Cerebellar nuclear complex (tissue), 1 donor: ENCODE measurements at places on chromosomes 5 and 9.
A peak's percentile ranks its signal among the peaks of the same experiment; 100 is the strongest.

GRCh38 chr9:30732060-30732459 lies 1652.4 kb upstream of the ACO1 start:
- DNase-seq, result no peak

GRCh38 chr9:101567725-101568350 lies 26.9 kb downstream of the PPP3R2 start:
- DNase-seq, result no peak

GRCh38 chr5:4348423-4348822 lies 752.8 kb downstream of the IRX1 start:
- no peak for DNase-seq

- no peak for DNase-seq
Observed at GRCh38 chr9:135791431-135792267, 89.7 kb downstream of the KCNT1 start.

GRCh38 chr5:168481330-168481788 lies 4.9 kb upstream of the RARS1 start:
- DNase-seq, result no peak

GRCh38 chr9:68871236-68871635 lies 142.7 kb downstream of the PRKACG start:
- DNase-seq, result no peak

GRCh38 chr5:7410936-7411511 lies 15.1 kb downstream of the ADCY2 start:
- no peak for DNase-seq

GRCh38 chr9:117643288-117643654 lies 60.9 kb upstream of the TLR4 start:
- DNase-seq, result peak; percentile 1

- DNase-seq, result no peak
Observed at GRCh38 chr5:128613766-128614165, 75.7 kb upstream of the FBN2 start.

DNA sequence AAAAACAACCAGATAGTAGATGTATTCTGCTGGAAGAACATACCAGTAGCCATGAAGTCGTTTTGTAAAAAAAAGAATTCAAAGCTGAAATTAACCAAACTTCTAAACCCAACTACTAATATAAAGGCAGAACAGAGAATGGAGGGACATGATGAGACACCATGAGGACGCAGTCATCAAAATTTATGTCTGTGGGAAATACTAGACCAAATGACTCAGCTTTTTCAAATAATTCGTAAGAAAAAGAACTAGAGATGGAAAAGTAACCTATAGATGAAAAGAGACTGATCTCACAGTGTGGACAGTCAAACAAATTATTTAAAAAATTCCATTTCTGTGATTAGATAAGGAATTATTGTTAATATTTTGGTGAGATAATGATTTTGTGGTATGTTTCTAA lies 10.3 kb downstream of the TTC23L start:
- no peak for DNase-seq

DNA sequence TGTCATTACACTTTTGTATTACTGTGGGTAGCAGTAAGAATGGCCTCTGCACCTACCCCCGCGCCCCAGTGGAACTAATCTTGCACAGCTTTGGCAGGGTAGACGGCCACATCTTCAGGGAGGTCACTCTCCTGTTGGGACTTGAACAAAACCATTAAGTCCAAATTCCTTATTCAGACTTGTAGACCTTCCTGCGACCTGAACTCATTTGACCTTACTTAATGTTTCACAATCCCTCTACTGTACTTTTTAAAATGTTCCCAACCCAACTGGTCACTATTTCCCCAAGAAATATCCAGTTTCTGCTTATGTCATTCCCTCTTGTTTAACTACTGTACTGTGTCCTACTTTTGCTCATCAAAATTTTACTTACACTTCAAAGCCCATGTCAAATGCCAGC lies 5.3 kb upstream of the FAM120AOS start:
- DNase-seq, result no peak

DNA sequence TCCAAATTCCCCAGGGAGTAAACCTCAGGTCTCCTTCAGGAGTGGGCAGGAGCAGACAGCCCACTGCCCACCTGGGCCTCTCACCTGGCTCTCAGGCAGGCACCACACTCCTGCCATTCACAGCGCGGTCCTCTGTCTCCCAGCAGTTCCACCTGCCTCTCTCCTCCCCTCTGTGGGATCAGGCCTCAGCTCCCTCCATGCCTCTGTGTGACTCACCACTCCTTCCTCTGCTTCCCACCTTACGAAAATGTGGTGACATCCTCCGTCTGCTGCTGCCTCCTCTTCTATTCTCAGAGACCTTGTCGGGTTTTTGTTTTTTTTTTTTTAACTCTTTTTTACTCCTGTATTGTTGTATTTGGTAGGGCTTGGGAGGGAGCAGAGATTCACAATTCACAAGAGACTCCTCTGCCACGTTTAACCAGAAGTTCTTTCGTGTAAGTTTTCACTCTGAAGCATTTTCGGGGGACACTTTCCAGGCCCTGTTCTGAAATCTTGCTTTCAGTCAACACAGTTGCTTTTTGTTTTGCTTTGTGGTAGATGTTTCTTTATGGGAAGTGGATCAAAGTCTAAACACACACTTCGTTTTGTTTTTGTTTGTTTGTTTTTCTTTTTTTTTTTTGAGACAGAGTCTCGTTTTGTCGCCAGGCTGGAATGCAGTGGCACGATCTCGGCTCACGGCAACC lies 21.1 kb upstream of the CDKN2AIPNL start:
- DNase-seq, result no peak

DNA sequence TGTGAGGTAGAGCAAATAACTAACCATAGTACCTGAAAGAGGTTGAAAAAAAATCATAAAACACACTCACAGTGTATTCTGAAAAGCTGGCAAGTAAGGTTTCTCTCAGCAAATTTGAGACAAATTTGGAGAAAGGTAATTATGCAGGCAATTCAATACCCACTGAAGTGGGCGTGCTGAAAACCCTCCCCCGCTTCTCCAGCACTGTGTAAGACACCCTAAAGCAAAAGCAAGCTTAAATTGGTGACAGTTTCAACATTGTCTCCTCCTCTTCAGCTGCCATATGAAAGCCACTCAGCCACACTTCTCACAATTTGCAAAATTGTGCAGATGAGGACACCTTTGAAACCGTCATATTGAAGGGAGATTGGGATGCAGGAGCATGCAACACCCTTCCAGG lies 322.3 kb upstream of the CDH6 start:
- DNase-seq, result no peak

- no peak for DNase-seq
Observed at GRCh38 chr5:52774005-52774410, 13.7 kb upstream of the ITGA1 start.

- no peak for DNase-seq
Observed at GRCh38 chr9:110443866-110444220, 106.2 kb upstream of the TXNDC8 start.

GRCh38 chr5:9374025-9374424 lies 171.8 kb downstream of the SEMA5A start:
- no peak for DNase-seq

GRCh38 chr9:104868687-104869404 lies 59.1 kb downstream of the ABCA1 start:
- DNase-seq, result no peak

GRCh38 chr9:12631866-12632265 lies 61.3 kb upstream of the TYRP1 start:
- DNase-seq, result no peak

DNA sequence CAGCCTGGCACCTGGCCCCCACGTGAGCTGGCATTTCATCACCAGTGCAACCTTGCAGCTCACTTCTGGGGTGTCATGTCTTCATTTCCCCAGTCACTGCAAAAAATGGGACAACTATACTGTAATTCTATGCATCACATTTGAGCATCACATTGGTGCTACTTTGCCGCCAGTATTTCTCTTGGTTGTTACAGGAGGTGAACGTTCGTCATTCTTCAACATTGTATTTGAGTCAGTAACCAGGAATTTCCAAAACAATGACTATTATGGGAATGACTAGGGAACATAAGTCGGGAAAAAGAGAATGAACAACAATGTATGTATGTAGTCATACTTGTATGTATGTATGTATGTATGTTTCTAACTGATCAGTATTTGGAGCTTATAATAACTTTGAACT lies 1278.0 kb downstream of the EFNA5 start:
- DNase-seq, result no peak

DNA sequence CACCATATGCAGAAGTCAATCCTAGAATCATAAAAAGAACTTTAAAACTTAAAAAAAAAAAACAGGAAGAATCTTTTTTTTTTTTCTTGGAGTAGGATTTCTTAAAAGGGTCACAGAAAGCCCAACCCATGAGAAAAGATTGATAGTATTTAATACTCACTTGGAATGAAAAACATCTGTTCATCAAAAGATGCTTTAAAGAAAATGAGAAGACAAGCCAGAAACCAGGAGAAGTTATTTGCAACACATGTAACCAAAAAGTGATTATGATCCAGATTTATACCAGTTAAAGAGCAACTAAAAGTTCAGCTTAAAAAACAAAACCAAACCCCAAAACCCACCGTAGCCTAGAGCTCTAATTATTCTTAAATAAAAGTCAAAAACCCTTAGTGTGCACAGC lies 69.3 kb downstream of the TLE4 start:
- DNase-seq, result no peak

DNA sequence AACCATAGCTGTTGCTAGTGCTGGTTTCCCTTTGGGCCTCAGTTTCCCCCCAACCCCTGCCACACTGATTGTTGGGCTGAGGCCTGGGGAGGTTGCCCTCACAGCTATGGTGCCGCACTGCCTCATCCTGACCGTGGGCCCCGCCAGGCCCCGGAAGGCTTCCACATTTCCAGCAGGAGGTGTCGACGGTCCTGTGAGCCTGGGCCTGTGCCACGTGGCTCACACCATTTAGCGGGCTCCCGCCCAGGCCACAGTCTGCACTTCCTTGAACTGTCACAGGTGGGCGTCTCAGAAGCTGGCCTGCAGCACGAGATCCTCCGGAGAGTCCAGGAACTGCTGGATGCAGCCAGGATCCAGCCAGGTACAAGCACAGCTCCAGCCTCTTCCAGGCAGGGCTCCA lies 45.7 kb downstream of the LRSAM1 start:
- no peak for DNase-seq

DNA sequence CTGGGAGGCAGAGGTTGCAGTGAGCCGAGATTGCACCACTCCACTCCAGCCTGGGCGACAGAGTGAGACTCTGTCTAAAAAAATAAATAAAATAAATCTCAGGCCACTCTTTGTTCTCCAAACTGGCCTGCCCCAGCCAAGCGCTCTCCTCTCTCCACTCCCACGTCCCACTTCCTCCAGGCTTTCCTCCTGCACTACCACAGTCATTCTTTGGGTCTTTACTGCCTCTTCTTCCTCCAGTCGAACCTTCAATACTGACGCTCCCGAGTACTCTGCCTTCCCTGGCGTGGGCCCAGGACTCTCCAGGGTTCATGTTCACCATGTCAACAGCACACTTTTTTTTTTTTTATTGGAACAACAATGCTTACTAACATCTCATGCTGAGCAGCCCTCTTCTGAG lies 23.9 kb downstream of the RNF130 start:
- DNase-seq, result peak; percentile 41

DNA sequence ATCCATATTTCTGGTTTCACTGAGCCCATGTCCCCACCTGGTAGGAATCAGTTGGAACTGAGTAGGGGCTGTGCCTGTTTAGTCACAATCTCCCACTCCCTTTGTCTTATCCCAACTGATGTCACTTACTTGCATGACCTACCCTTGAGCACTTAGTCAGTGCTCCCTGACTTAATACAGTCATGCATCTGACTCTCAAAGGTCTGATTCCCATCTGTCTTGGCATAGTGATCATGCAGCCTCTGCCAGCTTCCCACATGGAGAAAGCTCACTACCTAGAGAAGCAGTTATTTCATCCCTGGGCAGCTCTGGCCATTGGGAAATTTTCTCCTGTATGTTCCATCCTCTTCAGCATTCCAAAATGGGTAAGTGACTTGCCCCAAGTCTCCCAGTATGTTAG lies 24.8 kb downstream of the ABLIM3 start:
- peak; percentile 60 for DNase-seq

DNA sequence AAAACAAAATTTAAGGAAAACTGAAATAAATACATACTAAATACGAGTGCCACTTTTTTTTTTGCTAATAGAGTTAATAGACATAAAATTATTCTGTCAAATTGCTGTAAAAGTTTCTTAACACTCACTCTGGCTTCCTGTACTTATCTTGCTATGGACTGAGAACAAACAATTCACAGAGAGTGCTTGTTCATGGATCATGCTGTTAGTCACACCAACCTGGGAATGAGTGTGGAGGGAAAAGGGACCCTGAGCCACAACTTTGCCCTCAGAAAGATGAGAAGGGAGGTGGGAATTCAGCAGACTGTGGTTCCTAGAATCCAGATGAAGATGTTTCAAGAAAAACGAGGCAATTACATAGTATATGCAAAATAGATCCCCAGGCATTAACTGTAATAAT lies 246.9 kb downstream of the FBXL7 start:
- DNase-seq, result no peak

GRCh38 chr5:4879693-4880303 lies 260.3 kb upstream of the ADAMTS16 start:
- peak; percentile 69 for DNase-seq

DNA sequence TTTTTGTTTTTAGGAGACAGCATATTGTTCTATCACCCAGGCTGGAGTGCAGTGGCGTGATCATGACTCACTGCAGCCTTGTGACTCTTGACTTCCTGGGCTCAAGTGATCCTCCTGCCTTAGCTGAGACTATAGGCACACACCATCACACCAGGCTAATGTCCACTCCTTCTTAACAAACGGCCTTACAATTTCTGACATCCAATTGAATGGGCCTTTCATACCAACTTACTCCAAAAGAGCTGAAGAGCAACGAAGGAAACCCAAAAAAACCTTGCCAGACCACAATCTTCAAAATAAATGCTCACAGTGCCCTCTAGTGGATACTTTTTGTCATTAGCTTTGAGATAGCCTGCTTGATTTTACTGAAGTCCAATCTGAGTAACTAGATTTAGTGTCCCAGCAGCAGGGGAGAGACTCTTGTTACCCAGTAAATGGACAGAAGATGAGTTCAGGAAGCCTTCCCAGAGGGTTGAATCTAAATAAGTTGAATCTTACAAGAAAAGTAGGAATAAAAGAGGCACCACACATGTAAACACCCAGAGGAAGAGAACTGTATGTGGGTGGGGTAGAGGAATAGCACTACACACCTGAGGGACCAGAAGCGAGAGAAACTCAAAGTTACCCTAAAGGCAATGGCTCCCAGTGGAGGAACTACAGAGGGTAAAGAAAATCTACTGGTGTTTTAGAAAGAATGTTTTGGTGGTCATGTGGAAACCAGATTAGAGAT lies 9.3 kb downstream of the ZNF622 start:
- DNase-seq, result peak; percentile 24

DNA sequence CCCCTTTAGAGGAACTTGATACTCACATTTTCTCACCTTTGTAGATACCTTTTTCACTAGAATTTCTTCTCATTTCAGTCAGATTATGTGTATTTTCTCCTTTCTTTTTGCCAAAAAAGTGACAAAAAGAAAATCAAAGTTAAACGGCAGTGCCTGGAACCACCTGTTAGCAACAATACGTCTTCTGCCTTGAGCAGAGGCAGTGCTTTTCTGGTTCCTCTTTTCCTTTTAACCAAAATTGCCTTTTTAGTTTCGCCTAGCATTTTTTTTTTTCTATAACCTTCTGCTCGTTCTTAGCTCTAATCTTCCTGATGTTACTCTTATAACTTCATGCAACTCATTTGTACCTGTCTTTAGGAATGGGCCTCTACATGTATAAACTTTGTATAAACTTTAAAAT lies 26.1 kb downstream of the SMIM32 start:
- DNase-seq, result no peak

GRCh38 chr5:78610163-78610583 lies 38.4 kb downstream of the LHFPL2 start:
- no peak for DNase-seq

- DNase-seq, result no peak
Observed at GRCh38 chr9:137945581-137945980, 68.0 kb downstream of the CACNA1B start.

- DNase-seq, result no peak
Observed at GRCh38 chr9:69376651-69377050, 51.6 kb downstream of the ENTREP1 start.
